G401 (cell line): ENCODE measurements at places on chromosomes 3 and 15.

- no peak for DNase-seq
Observed at GRCh38 chr3:114223143-114223542, 14.2 kb downstream of the ZNF80 start.

GRCh38 chr3:195410546-195410945, 32.3 kb downstream of the ACAP2 start:
- no peak for DNase-seq

- no peak for DNase-seq
Observed at GRCh38 chr3:48896936-48897335, 1.7 kb downstream of the SLC25A20 start.

GRCh38 chr3:187960820-187961219, 193.1 kb upstream of the LPP start:
- no peak for DNase-seq

GRCh38 chr15:41575282-41575681, 16.3 kb downstream of the TYRO3 start:
- no peak for DNase-seq
